Fibroblast of upper back skin (primary cell): ENCODE measurements at places on chromosomes 3 and 15.

GRCh38 chr15:83205725-83206324 is 1.8 kb downstream of the HDGFL3 start:
- DNase-seq: peak; percentile 85

DNA sequence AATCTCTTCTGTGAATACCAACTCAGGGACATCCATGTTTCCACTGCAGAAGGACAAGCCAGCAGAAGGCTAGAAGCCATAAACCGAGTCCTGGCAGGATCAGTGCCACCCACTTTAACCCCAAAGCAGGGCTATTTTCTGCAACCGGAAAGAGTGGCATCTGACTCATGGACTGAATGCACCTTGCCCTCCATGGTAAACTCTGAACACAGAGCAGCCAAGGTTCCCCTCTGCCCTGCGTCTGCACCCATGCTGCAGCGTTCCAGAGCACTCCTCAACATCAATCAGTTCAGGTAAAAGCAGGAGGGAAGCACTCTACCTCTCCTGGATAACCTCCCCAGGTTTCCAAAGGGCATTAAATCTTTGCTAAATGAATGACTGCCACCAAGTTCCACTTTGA is 801 bp upstream of the NGRN start:
- DNase-seq: no peak

- DNase-seq: no peak
Observed at GRCh38 chr3:36175916-36176461, 204.3 kb upstream of the STAC start.

DNA sequence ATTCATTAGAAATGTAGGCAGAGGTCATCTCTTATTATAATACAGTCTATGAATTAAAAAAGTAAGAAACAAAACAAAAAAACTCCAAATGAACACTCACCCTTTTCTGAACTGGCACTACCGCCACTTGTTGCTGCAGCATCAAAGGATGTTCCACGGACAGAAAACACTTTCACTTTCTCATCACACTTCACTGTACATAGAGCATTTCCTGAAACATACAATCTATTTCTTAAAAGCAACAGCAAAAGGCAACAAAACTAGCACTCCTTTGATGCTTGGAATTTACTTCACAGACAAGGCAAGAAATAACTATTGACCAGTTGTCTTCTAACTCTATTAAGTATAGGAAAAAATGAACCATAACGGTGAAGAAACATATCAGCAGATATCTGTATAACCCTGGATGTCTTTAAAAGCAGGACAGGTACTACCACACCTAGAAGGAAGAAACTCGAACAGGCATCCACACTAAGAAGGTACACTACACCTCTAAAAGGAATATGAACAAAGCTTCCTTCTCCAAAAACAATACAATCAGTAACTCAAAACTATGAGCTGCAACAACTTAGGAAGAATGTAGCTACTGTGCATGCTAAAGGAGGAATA is 24.9 kb downstream of the ETFA start:
- DNase-seq: peak; percentile 1

DNA sequence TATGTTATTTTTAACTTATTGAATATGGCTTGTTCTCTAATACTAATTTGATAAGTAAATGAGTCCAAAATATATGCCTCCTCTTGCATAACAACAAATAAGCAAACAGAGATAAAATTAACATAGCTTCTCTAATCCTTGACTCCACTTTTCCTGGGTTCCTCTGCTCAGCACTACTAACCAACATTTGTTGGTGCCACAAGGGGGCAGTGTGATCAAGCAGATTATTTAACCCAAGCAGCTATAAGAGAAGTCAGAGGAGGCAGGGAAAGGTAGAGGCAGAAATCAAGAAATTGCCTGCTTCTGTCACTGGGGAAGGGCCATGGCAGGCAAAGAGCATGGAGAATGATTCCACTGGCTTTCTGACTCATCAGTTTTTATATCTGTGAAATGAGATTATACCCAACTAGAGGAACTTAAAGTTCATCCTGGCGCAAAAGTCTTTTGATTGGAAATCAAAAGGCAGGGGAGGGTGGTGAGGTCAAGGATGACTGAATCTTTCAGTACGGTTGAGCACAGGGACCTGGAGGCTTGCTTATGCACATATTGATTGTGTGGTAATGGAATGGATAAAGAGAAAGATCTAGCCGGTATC is 152.2 kb downstream of the IGSF11 start:
- DNase-seq: peak; percentile 41

- DNase-seq: no peak
Observed at GRCh38 chr3:96960661-96961330, 146.4 kb downstream of the EPHA6 start.
